Activated CD8-positive, alpha-beta T cell treated with anti-CD3 and anti-CD28 coated beads for 36 hours (primary cell): ENCODE measurements at places on chromosomes 3 and 15. TPM values are rescaled to one million over a fixed set of nuclear protein-coding genes. Genes with fewer than 3 reads are reported as not detected.

- peak; percentile 7 for DNase-seq
Observed at GRCh38 chr3:137692803-137693431, 71.2 kb upstream of the SOX14 start.

- DNase-seq: no peak
Observed at GRCh38 chr3:99111235-99111634, 209.7 kb upstream of the DCBLD2 start.

DNA sequence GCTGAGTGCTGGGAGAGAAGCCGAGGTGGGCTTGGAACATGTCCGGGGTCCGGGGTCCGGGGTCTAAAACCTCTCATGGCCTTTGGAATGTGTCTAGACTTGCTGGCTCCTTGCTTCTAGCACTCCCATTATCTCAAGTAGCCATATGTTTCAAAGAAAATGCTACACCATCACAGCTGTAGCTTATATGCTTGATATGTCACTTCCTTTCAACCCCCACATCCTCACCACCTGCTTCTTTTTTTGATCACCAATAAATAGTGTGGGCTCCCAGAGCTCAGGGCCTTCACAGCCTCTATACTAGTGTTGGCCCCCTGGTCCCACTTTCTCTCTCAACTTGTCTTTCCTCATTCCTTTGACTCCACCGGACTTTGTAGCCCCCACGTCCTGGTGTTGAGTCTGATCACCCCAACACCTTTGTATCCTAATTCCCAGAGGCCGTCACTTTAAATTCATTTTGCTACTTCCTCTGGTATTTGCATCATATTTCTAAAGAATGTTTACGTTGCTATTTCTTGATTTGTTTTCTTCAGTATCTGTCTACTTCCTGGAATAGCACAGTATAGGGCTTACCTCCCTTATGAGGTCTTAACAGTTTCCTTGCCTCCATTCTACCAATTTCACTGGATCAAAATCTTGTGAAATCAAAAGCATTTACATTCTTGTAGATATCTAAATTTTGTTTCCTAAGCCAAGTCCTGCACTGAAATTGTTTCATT is 71.9 kb upstream of the CHRNB4 start:
- no peak for DNase-seq

The C3orf38 gene
- 19.0 TPM for total RNA-seq

The KLHL24 gene
- 10.5 TPM for total RNA-seq

The SHISA5 gene
- 65.9 TPM for total RNA-seq

The CD276 gene
- total RNA-seq: 0.31 TPM
